ENCODE measurements at places on chromosomes 1 and 21. TPM values are rescaled to one million over a fixed set of nuclear protein-coding genes. Genes with fewer than 3 reads are reported as not detected.

GRCh38 chr1:82466891-82467290 lies 666.2 kb downstream of the ADGRL2 start:
- DNase-seq = no peak

GRCh38 chr1:21391497-21391896 lies 48.4 kb upstream of the NBPF3 start:
- no peak for DNase-seq

GRCh38 chr1:96632045-96632664 lies 89.4 kb upstream of the PTBP2 start:
- DNase-seq = no peak

DNA sequence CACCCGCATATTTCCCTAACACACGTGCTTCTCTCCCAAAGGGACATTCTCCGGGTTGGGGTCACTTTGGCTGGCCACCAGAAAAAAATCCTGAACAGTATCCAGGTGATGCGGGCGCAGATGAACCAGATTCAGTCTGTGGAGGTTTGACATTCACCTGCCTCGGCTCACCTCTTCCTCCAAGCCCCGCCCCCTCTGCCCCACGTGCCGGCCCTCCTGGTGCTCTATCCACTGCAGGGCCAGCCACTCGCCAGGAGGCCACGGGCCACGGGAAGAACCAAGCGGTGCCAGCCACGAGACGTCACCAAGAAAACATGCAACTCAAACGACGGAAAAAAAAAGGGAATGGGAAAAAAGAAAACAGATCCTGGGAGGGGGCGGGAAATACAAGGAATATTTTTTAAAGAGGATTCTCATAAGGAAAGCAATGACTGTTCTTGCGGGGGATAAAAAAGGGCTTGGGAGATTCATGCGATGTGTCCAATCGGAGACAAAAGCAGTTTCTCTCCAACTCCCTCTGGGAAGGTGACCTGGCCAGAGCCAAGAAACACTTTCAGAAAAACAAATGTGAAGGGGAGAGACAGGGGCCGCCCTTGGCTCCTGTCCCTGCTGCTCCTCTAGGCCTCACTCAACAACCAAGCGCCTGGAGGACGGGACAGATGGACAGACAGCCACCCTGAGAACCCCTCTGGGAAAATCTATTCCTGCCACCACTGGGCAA lies 59.1 kb downstream of the LACTBL1 start:
- peak; percentile 26 for DNase-seq

GRCh38 chr1:13901597-13901996 lies 201.6 kb downstream of the PRDM2 start:
- no peak for DNase-seq

ATP1A4 gene
- total RNA-seq = 0.55 TPM

PDE4B gene
- 4.5 TPM for total RNA-seq

SPATA45 gene
- total RNA-seq = 0.73 TPM

INSRR gene
- not detected for total RNA-seq

Measured in WTC11 (cell line).